ENCODE measurements at places on chromosomes 12 and 14. TPM values are rescaled to one million over a fixed set of nuclear protein-coding genes. Genes with fewer than 3 reads are reported as not detected.

The SERPINA10 gene
- total RNA-seq = not detected

The FLRT2 gene
- 25.5 TPM for total RNA-seq

The KICS2 gene
- total RNA-seq = 17.2 TPM

The MMP19 gene
- 17.7 TPM for total RNA-seq

The FGF6 gene
- total RNA-seq = not detected

The ST8SIA1 gene
- 9.4 TPM for total RNA-seq

The RNF212B gene
- total RNA-seq = not detected

The RNASE7 gene
- total RNA-seq = 0.94 TPM

The GNB3 gene
- total RNA-seq = 4.5 TPM

The NPAS3 gene
- total RNA-seq = 2.3 TPM

The NAV3 gene
- total RNA-seq = 43.1 TPM

The RPL6 gene
- 1,403 TPM for total RNA-seq

The KLRF1 gene
- 0.42 TPM for total RNA-seq

The FAM161B gene
- 8.9 TPM for total RNA-seq

The KLRC4 gene
- total RNA-seq = 3.4 TPM

The KLRK1 gene
- 7.6 TPM for total RNA-seq

The CLEC1A gene
- total RNA-seq = 5.4 TPM

The SLC10A1 gene
- total RNA-seq = 0.23 TPM

The SPIC gene
- not detected for total RNA-seq

The KRT3 gene
- total RNA-seq = not detected

The SOX5 gene
- 23.5 TPM for total RNA-seq

The PAN2 gene
- total RNA-seq = 103 TPM

The PLEKHG7 gene
- total RNA-seq = 4.2 TPM

The DACT1 gene
- total RNA-seq = 13.5 TPM

The AHNAK2 gene
- total RNA-seq = 34.5 TPM

The LRRK2 gene
- 12.7 TPM for total RNA-seq

The SYCP3 gene
- not detected for total RNA-seq

The BIN2 gene
- 5.0 TPM for total RNA-seq

The PLEKHD1 gene
- 0.10 TPM for total RNA-seq
